Activated CD8-positive, alpha-beta memory T cell treated with anti-CD3 and anti-CD28 coated beads for 1 hour (primary cell): ENCODE measurements at places on chromosomes 3 and 15.

- DNase-seq = no peak
Observed at GRCh38 chr3:160707187-160707794, 30.3 kb downstream of the ARL14 start.

DNA sequence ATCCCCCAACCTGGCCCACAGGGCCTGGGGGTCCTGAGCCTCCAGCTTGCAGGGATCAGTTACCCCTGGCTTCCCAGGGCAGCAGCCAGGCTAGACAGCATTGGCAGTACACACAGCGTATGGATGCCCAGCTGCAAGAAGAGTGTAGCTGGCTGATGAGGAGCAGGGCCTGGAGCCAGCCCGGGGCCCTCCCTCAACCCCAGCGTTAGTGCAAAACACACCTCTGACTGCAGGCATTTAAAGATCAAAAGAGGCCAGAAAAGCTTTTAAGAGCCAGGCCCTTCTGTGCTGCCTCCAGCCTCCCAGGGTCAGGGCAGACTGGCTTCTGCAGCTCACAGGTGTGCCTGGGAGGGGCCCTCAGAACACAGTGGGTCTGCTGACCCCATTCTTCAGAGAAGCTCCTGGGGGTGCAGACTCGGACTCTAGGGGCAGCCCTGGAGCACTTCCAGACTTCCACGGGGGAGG is 110.6 kb downstream of the ETFA start:
- no peak for DNase-seq

DNA sequence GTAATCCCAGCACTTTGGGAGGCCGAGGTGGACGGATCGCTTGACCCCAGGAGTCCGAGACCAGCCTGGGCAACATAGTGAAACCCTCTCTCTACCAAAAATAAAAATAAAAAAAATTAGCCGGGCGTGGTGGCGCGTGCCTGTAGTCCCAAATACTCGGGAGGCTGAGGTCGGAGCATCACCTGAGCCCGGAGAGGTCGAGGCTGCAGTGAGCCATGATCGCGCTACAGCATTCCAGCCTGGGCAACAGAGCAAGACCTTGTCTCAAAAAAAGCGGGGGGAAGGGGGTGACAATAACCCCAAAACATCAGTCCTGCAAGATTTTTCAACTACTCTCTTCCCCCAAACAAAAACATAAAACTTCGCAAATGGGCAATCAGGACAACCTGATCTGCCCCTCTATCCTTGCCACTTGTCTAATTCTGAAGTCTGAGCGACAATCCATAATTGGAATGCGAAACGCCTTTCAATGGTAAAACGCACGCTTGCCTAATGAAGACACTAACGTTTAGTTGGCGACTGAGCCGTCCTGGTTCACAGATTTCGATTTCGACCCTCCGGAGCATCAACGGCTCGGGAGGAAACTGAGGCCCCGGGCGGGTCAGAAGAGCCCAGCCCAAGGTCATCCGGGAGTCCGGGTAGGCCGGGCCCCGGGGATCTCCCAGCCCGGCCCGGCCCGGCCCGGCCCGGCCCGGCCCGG is 868 bp downstream of the BTBD1 start:
- DNase-seq = no peak

GRCh38 chr15:101139986-101140696 is 111.7 kb downstream of the CHSY1 start:
- no peak for DNase-seq

DNA sequence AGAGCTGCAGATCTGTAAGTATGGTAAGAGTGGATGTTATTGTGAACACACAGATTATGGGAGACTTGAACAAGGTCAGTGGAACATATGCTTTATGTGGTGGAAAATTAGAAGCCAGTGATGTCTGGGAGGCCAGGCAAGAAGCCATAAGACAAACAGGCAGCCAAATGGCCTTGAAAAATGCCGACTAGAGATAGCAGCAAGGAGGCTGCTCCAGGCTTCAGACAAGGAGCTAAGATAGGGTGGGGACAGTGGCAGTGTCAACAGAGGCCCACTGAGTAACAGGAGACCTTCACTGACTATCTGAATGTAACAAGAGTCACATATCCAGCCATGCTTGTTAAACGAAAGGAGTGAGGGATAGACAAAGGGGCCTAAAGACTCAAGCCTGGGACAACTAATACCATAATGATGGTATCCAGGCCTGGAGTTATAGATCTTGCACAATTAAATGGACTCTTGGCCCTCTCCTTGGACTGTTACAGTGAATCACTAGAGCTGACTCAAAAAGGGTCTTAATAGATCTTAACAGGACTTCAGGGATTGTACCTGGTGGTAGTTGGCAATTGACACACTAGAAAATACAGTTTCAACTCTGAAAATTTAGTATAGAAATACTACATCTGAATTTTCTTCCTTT is 50.6 kb downstream of the CFAP20DC start:
- DNase-seq = no peak

DNA sequence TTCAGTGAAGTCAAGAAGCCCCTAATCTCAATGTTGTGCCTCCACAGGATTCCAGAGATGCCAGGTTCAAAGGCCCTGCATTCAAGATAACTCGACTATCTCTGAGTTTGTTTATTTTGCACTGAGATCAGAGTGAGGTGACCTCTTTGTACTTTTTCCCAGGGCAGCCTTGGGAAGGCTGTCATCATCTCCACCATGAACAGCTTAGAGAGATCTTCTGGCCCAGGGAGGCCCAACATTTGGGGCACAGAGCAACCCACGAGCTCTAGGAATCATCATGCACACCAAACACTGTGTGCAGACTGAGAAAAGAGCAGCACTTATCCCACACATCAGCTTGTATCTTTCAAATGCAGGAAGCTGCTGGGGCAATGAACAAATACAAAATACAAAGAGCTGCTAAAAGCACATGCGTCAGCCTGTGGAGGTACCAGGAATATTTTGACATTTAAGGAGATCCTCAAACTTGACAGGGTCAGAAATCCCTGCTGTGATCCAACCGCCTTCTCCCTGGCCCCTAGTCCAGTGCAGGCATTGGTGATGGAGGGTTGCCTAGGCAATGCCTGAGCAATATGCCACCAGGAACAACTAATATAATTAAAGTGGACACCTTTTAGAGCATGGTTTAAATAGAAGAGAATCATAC is 33.6 kb downstream of the TRIM42 start:
- no peak for DNase-seq

DNA sequence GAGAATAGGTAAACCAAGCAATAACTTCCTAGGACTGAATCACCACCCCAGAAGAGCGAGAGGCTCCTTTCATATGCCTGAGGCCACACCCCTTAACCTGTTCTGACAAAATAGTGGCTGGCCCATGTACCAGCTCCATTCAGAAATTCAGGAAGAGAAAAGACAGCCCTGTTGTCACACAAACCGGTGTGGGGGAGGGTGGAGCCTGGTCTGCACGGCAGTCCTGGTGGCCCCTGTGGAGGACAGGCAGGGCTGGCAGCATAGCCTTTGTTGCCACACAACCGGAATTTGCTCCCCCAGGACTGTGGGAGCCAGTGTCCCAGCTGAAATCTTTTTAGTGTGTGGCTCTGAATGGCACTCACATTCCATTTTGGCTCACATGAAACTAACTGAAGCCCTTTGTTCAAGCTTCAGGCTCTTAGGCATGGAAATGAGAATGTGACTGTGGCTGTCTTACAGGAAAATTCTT is 23.8 kb downstream of the RLBP1 start:
- no peak for DNase-seq

GRCh38 chr15:76235186-76235826 is 76.0 kb downstream of the ETFA start:
- DNase-seq = no peak

DNA sequence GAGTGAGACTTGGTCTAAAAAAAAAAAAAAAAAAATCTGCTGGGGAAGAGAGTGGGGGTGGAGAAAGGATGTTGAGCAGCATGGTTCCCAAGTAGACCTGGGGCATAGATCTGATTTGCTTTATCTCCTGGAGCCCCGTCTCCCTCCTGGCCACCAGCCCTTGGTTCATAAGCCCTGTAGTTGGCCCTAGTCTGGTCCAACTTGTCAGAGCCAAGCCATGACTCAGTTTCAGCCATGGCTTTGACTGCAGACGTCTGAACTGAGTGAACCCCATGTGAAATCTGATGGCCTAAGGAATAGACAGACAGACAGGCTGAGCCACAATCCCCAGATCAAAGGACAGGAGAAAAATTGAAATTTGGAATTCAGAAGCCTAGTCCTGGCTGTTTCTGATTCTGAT is 2.0 kb upstream of the CILP start:
- no peak for DNase-seq

GRCh38 chr3:151871639-151872468 is 1.6 kb upstream of the SUCNR1 start:
- DNase-seq = no peak

GRCh38 chr3:127493924-127494646 is 96.4 kb downstream of the TPRA1 start:
- no peak for DNase-seq

DNA sequence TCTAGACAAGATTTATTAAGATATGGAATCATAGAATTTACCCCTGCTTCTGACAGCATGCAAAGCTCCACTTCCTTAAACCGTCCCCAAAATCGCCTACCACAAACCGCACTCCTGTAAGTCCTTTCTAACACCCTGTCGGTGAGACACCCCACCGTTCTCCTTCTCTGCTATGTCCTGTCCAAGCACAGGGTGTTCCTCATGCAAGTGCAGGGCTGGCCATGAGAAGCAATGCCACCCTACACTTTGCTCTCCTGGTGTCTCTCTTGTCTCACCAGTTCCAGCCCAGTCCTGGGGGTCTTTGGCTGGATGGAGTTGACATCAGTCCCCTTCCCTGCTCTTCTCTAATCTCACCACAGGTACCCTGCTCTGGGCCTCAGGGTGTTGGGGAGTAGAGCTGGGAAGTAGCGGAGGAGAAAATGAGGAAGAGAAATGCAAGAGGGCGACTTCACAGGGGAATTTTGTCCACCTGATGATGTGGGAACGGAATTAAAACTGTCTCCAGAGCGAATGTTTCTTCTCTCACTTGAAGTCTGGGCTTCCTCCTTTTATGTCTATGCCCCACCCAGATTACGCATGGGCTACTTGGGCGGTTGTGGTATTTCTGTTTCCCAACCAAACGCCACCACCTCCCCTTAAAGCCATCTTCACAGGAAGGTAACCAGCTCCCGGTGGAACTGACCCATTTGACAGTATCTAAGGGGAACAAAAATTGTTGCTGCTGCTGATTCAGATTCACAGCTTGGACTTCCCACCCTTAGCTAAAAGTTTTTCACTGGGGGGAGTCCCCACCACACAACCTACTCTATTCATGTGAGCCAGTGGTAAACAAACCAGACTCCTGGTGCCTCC is 49.9 kb downstream of the CASR start:
- no peak for DNase-seq

DNA sequence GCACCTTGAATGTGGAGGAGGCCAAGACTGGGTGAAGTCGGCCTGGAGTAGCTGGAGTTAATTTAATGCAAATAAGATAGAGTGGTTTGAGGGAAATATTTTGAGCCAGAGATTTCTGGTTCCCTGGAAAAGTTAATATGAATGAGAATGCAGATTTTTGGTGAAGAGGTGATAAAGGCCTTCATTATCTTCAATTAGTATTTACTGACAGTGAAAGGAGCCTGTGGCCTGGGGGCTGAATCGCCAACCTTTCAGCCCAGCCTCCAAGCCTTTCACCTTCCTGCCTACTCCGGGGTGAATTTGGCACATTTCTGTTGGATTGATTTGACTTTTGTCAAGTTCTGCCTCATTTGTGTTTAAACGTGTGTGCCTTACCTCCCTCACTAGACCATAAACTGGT is 147.8 kb downstream of the SOX2 start:
- no peak for DNase-seq

GRCh38 chr3:144521131-144521530 is 549.5 kb downstream of the DIPK2A start:
- DNase-seq = no peak

GRCh38 chr15:68017201-68017600 is 36.9 kb upstream of the PIAS1 start:
- DNase-seq = no peak

- DNase-seq = no peak
Observed at GRCh38 chr3:30282154-30282696, 324.2 kb upstream of the TGFBR2 start.

DNA sequence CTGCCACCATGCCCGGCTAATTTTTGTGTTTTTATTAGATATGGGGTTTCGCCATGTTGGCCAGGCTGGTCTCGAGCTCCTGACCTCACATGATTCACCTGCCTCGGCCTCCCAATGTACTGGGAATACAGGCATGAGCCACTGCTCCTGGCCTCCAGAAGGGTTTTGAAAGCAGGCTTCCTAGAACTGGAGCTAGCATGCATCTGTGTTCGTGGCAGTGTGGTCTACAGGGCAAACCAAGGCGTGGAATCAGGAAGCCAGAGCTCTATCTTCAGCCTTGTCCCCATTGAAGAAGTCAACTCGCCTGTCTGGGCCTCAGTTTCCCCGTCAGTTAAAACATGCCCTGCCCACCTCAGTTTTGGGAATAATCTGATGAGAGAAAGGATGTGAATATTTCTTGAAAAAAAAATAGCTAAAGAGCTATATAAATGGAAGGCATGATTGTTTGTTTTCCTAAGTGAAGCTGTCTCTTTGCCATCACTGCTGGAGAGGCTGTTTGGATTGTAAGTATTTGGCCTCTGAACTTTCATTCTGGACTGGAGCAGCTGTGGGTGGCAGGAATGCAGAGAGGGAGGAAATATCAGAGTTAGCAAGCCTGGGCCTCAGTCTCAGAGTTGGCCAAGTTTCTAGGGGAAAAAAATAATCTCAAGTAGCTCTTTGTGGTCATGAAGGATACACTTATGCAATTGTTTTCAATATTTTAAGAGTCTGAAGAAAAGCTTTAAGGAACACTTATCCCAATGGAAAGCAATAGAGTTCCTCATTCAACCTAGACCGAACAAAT is 36.5 kb upstream of the UACA start:
- DNase-seq = no peak

DNA sequence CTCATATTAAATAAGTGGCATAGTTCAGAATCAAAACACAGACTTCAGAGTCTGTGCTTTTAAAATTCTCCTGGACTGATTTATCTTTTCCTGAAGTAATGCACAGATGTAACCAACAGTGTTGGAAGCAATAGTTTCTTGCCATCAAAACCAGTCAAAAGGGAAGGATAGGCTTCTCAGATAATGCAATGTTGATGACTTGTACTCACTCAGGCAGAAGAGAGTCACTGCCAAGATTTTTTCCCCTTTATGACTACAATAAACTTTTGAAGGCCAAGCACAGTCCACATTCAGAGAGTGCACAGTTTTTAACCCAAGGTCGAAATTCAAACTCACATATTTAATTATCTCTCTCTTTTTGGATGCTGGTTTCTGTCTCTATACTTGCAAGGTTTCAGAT is 305.0 kb upstream of the SGO1 start:
- DNase-seq = no peak

DNA sequence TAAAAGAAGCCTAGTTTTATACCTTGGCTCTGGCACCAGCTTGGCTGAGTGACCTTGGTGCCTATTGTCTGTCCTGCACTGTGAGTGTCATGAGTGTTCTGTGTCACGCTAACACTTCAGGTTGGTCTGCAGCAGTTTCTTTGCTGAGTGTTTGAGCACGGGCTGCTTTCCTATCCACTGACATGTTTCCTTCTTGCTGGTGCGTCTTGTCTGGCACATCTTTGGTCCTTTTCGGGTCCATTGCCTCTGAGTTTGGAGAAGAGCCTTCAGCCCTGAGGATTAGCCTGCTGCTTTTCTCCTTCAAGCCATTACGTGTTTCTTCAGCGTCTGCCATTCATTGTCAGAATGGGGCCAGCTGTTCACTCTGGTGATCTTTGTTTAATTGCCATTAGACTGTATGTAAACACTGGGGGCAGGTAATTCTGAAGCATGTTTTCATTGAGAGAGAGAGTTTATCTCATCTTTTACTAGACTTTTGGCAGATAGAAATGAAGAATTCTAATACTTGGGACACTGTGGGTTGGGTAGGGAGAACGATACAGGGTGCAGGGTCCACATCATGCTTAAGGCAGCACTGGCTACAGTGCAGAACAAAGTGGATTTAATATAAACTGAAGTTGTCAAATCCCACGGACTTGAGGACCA is 55.5 kb downstream of the LRRC28 start:
- DNase-seq = no peak
